ENCODE measurements at places on chromosomes 16 and 17.

GRCh38 chr16:6536411-6536810, 796.2 kb upstream of the RBFOX1 start:
- no peak for DNase-seq

DNA sequence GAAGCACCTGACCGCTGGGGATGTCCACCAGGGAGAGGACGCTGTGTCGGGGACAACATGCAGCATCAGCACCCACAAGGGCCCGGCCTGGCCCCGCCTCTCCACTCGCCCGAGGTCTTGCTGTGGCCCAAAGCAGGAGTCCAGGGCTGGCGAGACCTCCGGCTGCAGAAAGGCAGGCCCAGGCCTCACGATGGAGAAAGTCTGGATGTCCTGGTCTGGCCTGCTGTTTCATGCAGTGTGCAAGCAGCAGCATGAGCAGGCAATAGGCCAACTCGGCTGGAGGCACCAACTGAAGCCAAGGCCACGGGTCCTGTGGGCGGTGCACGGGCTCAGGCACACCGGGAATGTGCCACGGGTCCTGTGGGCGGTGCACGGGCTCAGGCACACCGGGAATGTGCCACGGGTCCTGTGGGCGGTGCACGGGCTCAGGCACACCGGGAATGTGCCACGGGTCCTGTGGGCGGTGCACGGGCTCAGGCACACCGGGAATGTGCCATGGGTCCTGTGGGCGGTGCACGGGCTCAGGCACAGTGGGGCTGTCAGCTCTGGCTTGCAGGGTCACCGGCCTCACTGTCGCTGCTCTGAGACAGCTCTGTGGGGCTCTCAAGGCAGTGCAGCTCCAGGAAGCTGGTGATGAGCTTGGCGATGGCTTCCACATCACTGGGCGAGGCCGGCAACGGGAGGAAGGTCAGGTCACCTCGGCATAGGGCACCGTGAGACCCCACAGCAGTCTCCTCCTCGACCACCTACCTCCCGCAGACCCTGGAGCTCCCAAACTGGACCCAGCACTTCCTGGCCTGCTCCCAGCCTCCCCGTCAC, 6.9 kb downstream of the CYBC1 start:
- no peak for DNase-seq

DNA sequence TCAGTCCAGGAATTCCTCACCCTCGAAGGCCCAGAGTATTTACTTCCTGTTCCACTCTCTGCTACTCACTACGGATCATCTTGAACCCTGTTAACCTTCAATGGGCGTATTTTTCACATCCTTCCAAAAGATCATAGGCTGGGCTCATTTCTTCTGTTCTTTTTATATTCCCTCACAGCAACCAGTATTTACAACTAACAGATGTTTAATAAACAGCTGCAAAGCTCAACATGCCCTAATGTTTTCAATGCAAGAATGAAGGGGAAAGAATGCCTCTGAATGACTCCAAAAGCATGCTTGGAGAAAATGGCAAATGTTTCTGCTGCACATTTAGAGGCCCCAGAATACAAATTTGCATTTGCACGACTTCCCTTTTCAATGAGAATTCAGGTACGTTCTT, 174.9 kb downstream of the ZFHX3 start:
- DNase-seq: no peak

GRCh38 chr17:32102646-32103186, 39.6 kb upstream of the RHOT1 start:
- no peak for DNase-seq
